ENCODE measurements at places on chromosomes 5 and 9. TPM values are rescaled to one million over a fixed set of nuclear protein-coding genes. Genes with fewer than 3 reads are reported as not detected.

GRCh38 chr5:94884311-94884710 lies 265.8 kb downstream of the SLF1 start:
- no peaks in the 10 kb centered on the region for H3K4me1 ChIP-seq
- no peaks in the 10 kb centered on the region for H3K27me3 ChIP-seq
- no peak overlapping the region for H3K4me3 ChIP-seq
- no peaks in the 10 kb centered on the region for H3K36me3 ChIP-seq

- H3K27ac ChIP-seq: no peak overlapping the region
- DNase-seq: no peak
- no peaks in the 10 kb centered on the region for H3K36me3 ChIP-seq
Observed at GRCh38 chr9:74494490-74494889, 2.6 kb upstream of the RORB start.

RICTOR gene
- total RNA-seq: 39.3 TPM

- H3K4me1 ChIP-seq: peaks cover 37% of the 10 kb centered on the region
- DNase-seq: no peak
- H3K4me3 ChIP-seq: no peak overlapping the region
- H3K36me3 ChIP-seq: no peaks in the 10 kb centered on the region
- H3K27me3 ChIP-seq: no peaks in the 10 kb centered on the region
Observed at GRCh38 chr5:109701792-109702191, 12.1 kb downstream of the MAN2A1 start.

- no peak for DNase-seq
- no peaks in the 10 kb centered on the region for H3K36me3 ChIP-seq
- H3K4me1 ChIP-seq: no peaks in the 10 kb centered on the region
- H3K4me3 ChIP-seq: no peak overlapping the region
- no peak overlapping the region for H3K27ac ChIP-seq
Observed at GRCh38 chr5:53233645-53234405, 124.3 kb upstream of the MOCS2 start.

DNA sequence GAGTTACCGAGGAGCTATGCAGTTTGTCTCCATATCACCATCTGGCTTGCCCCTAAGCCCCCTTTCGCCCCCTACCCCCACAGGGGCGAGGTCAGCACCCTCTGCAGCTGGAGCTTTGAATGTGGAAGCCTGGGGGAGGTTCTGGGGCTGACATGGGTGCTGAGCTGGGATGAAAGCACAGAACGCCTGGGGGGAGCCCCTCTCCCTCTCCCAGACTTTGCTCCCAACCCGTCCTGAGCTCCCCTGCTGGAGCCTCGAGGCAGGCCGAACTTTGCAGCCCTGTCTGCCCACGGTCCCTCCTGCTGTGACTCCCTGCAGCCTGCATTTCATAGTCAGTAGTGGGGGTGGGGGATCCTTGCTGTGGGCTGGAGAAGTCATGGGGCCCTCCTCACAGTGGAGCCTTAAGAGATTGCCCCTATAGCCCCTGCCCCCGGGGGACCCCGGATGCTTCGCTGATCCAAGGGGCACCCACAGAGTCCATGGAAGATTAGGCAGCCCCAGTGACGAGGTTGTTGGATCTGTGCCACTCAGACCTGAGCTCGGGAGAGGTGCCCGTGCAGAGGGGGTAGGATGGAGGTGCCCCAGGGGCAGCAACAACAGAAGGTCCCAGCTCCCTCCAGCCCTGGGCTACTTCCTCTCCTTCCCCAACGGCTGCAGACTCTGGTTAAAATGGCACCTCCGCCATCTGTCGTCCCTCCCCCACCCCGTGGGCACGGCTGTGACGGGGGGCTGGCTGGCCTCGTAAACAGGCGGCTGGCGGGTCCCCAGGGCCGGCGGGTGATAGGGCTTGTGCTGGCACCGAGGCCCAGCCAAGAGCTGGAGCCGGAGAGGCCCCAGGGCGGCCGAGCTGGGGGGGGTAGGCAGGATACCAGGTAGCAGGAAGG lies 162.0 kb downstream of the C9orf50 start:
- no peaks in the 10 kb centered on the region for H3K27me3 ChIP-seq
- DNase-seq: no peak
- peaks cover 68% of the 10 kb centered on the region for H3K4me1 ChIP-seq
- H3K27ac ChIP-seq: peak overlapping the region; percentile 100

ZNF782 gene
- 16.9 TPM for total RNA-seq
